Peyer's patch (tissue), 4 donors: ENCODE measurements at places on chromosomes 13 and 19. TPM values are rescaled to one million over a fixed set of nuclear protein-coding genes. Genes with fewer than 3 reads are reported as not detected.
A peak's percentile ranks its signal among the peaks of the same experiment; 100 is the strongest.

- H3K27me3 ChIP-seq, result no peaks in the 10 kb centered on the region
- DNase-seq, result no peak
- no peaks in the 10 kb centered on the region for H3K4me1 ChIP-seq
These were observed 16.4 kb upstream of the ZNF331 start for GRCh38 chr19:53521373-53522202.

DNA sequence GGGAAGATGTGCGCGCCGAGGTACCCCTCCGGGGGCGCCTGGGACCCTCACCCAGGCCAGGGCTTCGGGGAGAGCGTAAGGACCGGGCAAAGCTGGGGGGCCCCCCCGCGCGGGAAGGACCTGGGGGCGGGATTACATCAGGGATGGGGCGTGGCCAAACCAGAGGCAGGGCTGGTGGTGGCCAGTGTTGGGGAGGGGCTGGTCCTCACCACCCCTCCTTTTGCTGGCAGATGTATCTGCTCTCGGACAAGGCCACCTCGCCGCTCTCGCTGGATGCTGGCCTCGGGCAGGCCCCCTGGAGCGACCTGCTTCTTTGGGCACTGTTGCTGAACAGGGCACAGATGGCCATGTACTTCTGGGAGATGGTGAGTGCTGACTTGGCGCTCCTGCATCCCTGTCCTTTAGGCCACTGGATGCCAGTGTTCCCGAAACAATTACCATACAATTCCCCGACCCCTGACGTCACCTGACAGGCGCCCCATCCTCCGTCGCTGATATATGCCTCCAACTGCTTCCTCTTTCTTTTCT is 25.3 kb downstream of the TRPM4 start:
- no peak overlapping the region for H3K4me3 ChIP-seq
- no peaks in the 10 kb centered on the region for H3K4me1 ChIP-seq
- H3K36me3 ChIP-seq, result no peaks in the 10 kb centered on the region

- H3K4me3 ChIP-seq, result no peak overlapping the region
- no peaks in the 10 kb centered on the region for H3K27me3 ChIP-seq
- no peaks in the 10 kb centered on the region for H3K4me1 ChIP-seq
- no peaks in the 10 kb centered on the region for H3K36me3 ChIP-seq
These were observed 2.7 kb upstream of the RUBCNL start for GRCh38 chr13:46389457-46390451.

- H3K27ac ChIP-seq, result no peak overlapping the region
- no peaks in the 10 kb centered on the region for H3K4me1 ChIP-seq
- no peaks in the 10 kb centered on the region for H3K27me3 ChIP-seq
These were observed 25.3 kb downstream of the MED4 start for GRCh38 chr13:48069573-48069972.

DNA sequence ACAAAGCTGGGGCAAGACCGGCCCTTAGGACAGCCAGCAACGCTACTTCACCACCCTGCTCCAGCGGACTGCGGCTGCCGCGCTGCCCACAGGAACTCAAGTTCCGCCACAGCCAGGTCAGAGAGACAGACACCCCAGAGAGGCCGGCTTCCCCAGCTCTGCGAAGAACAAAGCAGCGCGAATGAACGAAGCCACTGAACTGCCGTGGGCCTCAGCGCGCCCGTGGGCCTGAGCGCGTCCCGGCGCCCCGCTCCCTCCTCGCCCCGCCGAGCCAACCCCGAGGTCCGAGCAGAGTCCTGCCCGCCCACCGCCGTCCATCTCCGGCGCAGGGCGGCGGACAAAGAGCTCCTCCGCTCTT is 158.4 kb downstream of the RNF17 start:
- no peaks in the 10 kb centered on the region for H3K4me1 ChIP-seq
- H3K27ac ChIP-seq, result peak overlapping the region; percentile 90
- H3K4me3 ChIP-seq, result peak overlapping the region; percentile 91
- no peaks in the 10 kb centered on the region for H3K27me3 ChIP-seq
- no peaks in the 10 kb centered on the region for H3K36me3 ChIP-seq

- no peak overlapping the region for H3K27ac ChIP-seq
- DNase-seq, result no peak
- H3K4me1 ChIP-seq, result no peaks in the 10 kb centered on the region
- H3K36me3 ChIP-seq, result no peaks in the 10 kb centered on the region
- H3K4me3 ChIP-seq, result no peak overlapping the region
- no peaks in the 10 kb centered on the region for H3K27me3 ChIP-seq
These were observed 47.7 kb upstream of the UQCRFS1 start for GRCh38 chr19:29260477-29261317.

GRCh38 chr13:111609631-111610030 is 289.2 kb downstream of the TEX29 start:
- no peaks in the 10 kb centered on the region for H3K4me1 ChIP-seq
- no peaks in the 10 kb centered on the region for H3K36me3 ChIP-seq
- H3K4me3 ChIP-seq, result no peak overlapping the region
- no peaks in the 10 kb centered on the region for H3K27me3 ChIP-seq
- no peak for DNase-seq

- H3K36me3 ChIP-seq, result no peaks in the 10 kb centered on the region
- no peak for DNase-seq
- H3K27me3 ChIP-seq, result no peaks in the 10 kb centered on the region
- H3K4me3 ChIP-seq, result no peak overlapping the region
- H3K4me1 ChIP-seq, result no peaks in the 10 kb centered on the region
These were observed 48.1 kb downstream of the SCEL start for GRCh38 chr13:77583581-77583980.

GRCh38 chr13:90883592-90883991 is 463.9 kb upstream of the MIR17HG start:
- no peaks in the 10 kb centered on the region for H3K36me3 ChIP-seq
- no peaks in the 10 kb centered on the region for H3K27me3 ChIP-seq
- DNase-seq, result no peak
- no peak overlapping the region for H3K4me3 ChIP-seq
- no peaks in the 10 kb centered on the region for H3K4me1 ChIP-seq

DNA sequence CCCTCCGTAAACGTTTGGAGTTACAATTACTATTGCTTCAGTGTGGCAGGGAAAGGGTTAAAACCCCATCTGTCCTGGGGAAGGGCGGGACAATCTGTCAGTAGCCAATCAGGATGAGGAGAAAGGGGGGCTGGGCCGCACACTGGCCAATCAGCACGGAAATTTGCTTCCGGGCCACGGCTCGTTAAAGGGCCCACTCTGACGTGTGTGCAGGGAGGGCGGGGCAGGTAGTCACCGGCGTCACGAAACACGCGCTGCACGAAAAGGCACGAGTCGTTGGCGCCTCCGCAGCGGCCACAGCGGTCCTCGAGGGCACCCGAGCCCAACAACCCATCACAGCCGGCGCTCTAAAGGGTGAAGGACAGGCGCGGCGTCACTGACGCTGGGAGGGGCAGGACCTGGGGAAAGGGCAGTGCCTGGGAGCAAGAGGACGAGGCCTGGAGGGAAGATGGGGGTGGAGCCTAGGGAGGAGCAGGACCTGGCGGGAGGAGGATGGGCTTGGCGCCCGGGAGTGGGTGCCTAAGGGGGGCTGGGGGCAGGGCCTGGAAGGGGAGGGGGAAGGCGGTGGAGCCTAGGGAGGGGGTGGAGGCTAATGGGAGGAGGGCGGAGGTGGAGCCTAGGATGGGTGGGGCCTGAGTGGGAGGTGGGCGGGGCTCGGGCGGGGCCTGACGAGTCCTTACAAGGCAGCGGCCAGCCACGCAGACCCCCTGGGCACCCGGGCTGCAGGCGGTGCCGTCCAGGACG is 4.9 kb downstream of the ADAMTSL5 start:
- H3K4me1 ChIP-seq, result peaks cover 3% of the 10 kb centered on the region
- no peaks in the 10 kb centered on the region for H3K36me3 ChIP-seq
- H3K4me3 ChIP-seq, result peak overlapping the region; percentile 54
- no peaks in the 10 kb centered on the region for H3K27me3 ChIP-seq
- DNase-seq, result peak; percentile 94
- peak overlapping the region; percentile 65 for H3K27ac ChIP-seq

DNA sequence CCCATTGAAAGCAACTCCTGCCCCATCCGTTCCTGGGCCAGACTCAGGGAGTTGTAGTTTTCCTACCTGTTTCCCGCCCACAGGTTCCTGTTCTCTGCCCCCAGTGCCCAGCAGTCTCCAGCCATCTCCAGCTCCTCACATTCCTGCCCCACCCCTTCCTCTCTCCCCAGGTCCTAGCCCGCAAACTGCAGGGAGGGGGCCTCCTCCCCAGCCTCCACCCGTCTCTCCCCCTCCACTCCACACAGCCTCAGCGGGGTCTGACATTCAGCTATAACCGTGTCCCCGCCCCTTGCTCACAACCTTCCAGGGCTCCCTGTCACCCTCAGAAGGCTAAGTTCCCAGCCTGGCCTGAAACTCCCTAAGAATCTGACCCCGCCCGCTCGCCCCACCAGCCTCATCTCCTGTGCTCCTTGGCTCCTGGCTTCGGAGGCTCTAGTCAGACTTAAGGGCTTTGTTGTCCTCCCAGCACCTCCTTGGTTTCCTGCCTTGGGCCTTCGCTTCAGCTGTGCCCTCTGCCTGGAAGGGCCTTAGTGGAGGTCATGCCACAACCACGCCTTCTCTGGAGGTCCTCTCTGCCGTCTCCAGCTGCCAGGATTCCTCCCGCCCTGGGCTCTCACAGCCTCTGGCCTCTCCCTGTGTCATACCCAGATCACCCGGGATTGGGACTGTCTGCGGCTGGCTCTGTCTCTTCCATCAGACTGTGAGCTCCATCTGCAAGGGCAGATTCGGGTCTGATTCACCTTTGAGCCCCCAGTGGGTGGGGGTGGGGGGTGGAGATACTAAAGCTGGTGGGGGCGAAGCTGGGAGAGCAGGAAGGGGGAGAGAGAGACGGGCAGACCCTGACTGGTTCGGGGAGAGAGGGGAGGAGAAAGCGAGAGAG is 5.1 kb upstream of the SPACA6 start:
- H3K27ac ChIP-seq, result peak overlapping the region; percentile 95
- no peaks in the 10 kb centered on the region for H3K27me3 ChIP-seq
- DNase-seq, result no peak
- H3K4me3 ChIP-seq, result peak overlapping the region; percentile 59

- H3K4me1 ChIP-seq, result no peaks in the 10 kb centered on the region
- no peak for DNase-seq
- H3K27me3 ChIP-seq, result no peaks in the 10 kb centered on the region
- no peaks in the 10 kb centered on the region for H3K36me3 ChIP-seq
These were observed 31.4 kb upstream of the GJB6 start for GRCh38 chr13:20263393-20264044.

GRCh38 chr13:27200413-27201070 is 28.9 kb upstream of the USP12 start:
- no peaks in the 10 kb centered on the region for H3K4me1 ChIP-seq
- DNase-seq, result no peak
- H3K27me3 ChIP-seq, result no peaks in the 10 kb centered on the region
- no peaks in the 10 kb centered on the region for H3K36me3 ChIP-seq
- no peak overlapping the region for H3K27ac ChIP-seq
- no peak overlapping the region for H3K4me3 ChIP-seq

- no peak for DNase-seq
- no peak overlapping the region for H3K27ac ChIP-seq
- no peaks in the 10 kb centered on the region for H3K27me3 ChIP-seq
- H3K36me3 ChIP-seq, result no peaks in the 10 kb centered on the region
These were observed 10.6 kb downstream of the CCDC8 start for GRCh38 chr19:46402725-46403124.

DNA sequence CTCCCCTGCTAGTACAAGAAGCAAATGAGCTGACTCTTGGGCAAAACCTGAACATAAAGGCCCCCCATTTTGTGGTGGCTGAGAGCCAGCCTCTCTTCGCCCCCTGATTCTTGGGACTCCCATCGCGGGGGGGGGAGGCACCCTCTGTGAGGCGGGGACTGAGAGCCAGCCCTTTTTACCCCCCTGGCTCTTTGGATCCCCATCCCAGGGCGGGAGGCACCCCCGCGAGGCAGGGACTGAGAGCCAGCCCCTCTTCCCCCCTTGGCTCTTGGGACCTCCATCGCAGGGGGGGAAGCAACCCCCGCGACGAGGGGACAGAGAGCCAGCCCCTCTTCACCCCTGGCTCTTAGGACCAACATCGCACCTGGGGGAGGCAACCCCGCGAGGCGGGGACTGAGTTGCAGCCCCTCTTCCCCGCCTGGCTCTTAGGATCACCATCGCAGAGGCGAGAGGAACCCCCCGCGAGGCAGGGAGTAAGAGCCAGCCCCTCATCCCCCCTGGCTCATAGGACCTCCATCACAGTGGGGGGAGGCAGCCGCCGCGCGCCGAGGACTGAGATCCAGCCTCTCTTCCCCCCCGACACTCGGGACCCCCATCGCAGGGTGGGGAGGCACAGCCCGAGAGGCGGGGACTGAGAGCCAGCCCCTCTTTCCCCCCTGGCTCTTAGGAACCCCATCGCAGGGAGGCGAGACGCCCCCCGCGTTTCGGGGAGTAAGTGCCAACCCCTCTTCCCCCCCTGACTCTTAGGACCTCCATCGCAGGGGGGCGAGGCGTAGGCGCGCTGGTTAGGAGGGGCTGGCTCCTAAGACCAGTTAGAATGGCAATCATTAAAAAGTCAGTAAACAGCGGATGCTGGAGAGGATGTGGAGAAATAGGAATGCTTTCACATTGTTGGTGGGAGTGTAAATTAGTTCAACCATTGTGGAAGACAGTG is 2428.4 kb upstream of the PCDH20 start:
- no peaks in the 10 kb centered on the region for H3K36me3 ChIP-seq
- no peak overlapping the region for H3K4me3 ChIP-seq

DNA sequence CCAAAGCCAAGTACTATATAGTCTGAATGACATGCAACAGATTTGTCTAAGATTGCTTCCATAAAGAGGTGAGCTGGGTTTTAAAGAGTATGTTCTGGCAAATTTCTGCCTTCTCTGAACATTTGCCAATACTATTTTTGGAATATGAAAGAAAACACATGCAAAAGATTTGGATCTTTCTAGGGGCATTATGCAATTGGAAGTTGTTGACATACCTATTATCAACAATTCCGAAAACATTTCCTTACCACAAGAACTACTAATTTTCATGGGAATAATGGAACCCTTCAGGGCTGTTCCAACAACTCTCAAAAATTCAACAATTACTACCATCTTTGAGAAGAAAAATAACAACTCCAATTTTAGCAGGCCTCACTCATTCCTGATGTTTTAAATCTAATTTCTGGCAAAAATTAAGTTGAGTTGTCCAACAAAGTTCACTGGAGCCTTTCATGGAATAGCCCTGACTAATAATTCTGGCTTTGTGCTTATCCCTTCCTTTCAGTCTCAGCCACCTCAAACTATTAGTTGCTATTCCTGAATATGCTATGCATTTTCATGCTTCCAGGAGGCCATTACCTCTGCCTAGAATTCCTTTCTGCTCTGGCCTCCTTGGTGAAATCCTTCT is 250.0 kb downstream of the RGCC start:
- H3K36me3 ChIP-seq, result no peaks in the 10 kb centered on the region
- no peaks in the 10 kb centered on the region for H3K4me1 ChIP-seq
- H3K4me3 ChIP-seq, result no peak overlapping the region
- H3K27ac ChIP-seq, result no peak overlapping the region
- DNase-seq, result no peak

PRODH2 gene
- total RNA-seq, result not detected

CAMSAP3 gene
- 71.7 TPM for total RNA-seq

NEK5 gene
- total RNA-seq, result not detected

GDF15 gene
- total RNA-seq, result 8.2 TPM

PNMA8A gene
- 0.28 TPM for total RNA-seq

CDKN2D gene
- 3.3 TPM for total RNA-seq

OR7E24 gene
- not detected for total RNA-seq

TSKS gene
- not detected for total RNA-seq

WASF3 gene
- total RNA-seq, result 2.2 TPM

MEIS3 gene
- total RNA-seq, result 18.2 TPM

RASL11A gene
- total RNA-seq, result 70.1 TPM

ELAVL3 gene
- total RNA-seq, result not detected

PPAN gene
- 18.1 TPM for total RNA-seq

FPR1 gene
- 1.6 TPM for total RNA-seq
